Adrenal gland (tissue), 19 donors: ENCODE measurements at places on chromosomes 4 and X.

GRCh38 chr4:87073199-87074120 is 138.6 kb downstream of the AFF1 start:
- peak; percentile 45 for DNase-seq

GRCh38 chr4:150978738-150979575 is 36.1 kb downstream of the LRBA start:
- DNase-seq: no peak

DNA sequence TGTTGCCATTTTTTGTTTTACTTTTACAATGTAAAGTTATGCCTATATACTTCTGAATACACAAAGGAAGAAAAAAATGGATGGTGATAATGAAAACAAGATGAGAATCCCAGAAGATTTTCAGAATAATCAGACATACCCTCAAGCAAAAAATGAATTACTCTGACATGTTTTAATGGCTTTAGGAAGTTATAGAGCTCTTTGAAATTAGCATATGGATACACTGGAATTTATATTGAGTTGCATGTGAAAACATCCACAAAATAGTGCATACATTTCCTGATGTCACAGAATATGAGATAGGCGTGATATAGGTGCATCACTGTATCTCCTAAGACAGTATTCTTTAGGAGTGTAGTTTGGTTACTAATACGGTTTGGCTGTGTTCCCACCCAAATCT is 351.3 kb downstream of the SLC7A11 start:
- DNase-seq: no peak

- no peak for DNase-seq
Measured at GRCh38 chr4:128853741-128854140, 44.2 kb downstream of the JADE1 start.

- DNase-seq: no peak
Measured at GRCh38 chr4:155891058-155891457, 12.4 kb upstream of the TDO2 start.

GRCh38 chr4:154622598-154622997 is 10.1 kb upstream of the FGG start:
- peak; percentile 18 for DNase-seq

DNA sequence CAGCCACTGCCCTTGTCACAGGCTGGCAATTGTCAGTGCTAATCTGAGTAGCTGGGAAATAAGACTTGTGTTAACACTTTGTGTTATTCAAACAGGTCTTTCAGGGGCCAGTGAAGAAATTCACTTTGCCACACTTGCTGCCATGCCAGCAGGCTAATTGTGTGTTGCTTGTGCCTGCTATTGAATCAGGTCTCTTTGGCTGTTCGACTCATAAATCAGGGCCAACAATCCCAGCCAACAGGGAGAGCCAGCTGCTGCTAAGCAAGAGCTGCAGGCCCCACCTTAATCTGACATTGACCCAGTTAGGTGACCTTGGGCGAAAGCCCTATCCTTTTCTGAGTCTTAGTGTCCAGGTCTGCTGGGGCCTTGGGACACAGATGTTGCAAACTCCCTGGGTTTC is 28.1 kb upstream of the MAMLD1 start:
- no peak for DNase-seq

DNA sequence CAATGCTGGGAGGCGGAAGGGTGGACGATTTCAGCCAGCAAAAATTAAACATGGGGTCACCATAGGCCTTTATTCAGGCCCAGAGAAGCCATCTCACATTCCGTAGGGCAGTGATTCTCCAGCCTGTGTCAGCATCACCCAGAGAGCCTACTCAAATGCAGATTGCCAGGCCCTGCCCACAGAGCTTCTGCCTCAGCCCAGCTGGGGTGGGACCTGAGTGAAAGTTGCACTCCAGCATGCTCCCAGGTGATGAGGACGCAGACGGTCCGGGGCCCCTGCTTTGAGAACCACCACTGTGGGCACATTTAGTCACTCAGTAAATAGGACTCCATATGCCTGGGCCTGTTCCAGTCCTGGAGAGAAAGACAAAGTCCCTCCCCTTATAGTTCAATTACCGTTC is 12.4 kb upstream of the C4orf50 start:
- no peak for DNase-seq

DNA sequence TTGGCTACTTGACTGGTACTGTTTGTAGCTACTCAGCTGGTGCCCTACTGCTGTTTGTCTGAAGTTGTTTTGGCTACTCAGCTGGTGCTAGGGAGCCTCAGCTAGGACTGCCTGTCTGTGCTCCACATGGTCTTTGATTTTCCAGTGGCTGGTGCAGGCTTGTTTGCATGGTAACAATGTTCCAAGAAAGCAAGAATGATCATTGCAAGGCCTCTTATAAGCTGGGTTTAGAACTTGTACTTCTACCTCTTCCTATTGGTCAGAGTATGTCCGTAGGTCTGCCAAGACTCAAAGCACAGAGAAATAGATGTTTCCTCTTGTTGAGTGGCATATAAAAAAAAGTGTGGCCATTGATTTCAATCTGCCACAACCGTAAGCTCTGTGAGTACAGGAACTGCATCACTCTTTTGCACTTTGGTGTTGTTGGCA is 17.6 kb downstream of the NFKB1 start:
- no peak for DNase-seq

- DNase-seq: no peak
Measured at GRCh38 chr4:7938266-7938608, 1.4 kb downstream of the AFAP1 start.

DNA sequence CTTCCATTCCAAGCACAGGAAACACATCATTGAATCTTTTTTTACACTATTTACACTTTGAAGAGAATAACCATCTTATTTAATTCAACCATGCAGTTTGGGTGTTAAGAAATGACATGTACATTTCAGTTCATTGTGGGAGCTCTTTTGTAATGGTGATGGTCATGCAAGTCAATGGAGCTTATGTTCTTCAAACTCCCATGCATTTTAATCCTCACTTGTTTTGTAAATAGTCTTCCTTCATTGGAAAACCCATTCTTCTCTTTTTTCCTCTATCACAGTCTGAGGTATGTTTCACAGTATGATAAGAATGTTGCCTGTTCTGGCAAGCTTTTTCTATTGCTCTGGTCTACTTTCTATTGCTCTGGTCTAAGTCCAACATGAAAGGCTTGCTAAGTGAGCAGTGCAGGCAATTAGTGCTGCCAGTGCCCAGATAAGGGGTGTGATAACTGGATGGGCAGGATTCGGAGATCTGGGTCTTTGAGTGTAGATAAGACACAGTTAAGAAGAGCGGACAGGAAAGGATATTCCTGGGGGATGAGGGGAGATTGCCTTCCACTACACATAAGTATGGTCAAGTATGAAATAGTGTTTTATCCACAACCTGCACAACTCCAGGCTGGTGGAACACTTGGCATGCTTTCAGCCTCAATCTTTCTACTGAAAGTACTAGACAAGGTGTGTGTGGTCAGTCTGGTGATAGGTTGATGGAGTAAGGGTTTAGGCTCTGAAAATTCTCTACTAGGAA is 17.1 kb downstream of the AFP start:
- no peak for DNase-seq

DNA sequence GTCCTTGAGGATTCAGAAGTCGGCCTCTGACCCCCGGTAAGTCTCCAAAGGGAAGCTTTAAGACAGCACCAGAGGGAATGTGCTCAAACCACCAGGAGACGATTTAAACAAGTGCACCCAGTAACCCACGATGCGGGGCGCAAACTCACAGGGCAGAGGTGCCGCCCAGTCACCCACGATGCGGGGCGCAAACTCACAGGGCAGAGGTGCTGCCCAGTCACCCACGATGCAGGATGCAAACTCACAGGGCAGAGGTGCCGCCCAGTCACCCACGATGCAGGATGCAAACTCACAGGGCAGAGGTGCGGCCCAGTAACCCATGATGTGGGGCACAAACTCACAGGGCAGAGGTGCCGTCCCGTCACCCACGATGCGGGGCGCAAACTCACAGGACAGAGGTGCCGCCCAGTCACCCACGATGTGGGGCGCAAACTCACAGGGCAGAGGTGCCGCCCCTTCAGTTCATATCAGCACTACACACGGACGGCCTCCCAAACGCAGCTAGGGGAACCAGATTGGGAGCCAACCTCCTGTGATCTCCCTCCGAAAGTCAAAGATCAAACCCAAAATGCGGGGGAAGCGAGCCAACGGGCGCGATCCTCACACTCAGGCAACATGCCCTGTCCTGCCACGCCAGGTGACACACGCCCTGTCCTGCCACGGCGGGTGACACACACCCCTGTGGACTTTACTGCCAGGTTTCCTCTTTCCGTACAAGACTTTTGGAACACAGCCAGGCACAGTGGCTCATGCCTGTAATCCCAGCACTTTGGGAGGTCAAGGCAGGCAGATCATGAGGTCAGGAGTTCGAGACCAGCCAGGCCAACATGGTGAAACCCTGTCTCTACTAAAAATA is 11.3 kb downstream of the PPP2R3B start:
- no peak for DNase-seq
